ENCODE measurements at places on chromosomes 16 and 17. TPM values are rescaled to one million over a fixed set of nuclear protein-coding genes. Genes with fewer than 3 reads are reported as not detected.
A peak's percentile ranks its signal among the peaks of the same experiment; 100 is the strongest.

- no peak for DNase-seq
Observed at GRCh38 chr16:77679391-77679790, 42.9 kb upstream of the NUDT7 start.

The CDH1 gene
- 149 TPM for total RNA-seq

DNA sequence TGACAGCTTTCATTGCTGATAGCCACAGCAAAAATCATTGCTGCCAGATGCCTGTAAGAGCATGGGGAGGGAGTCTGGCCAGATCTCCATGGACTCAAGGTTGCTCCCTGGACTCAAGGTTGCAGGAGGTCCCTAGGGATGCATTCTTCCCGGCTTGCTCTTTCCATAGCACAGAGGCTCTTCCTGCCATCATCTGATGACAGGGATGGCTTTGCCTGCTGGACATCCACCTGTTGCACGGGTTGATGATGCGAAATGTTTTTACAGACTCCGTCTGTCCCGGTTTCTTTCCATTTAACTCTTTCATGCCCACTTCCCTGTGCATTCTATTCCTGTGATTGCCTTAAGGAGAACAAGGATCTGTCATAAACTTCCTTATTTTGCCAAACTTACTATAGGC is 115.6 kb upstream of the HSBP1 start:
- no peak for DNase-seq

DNA sequence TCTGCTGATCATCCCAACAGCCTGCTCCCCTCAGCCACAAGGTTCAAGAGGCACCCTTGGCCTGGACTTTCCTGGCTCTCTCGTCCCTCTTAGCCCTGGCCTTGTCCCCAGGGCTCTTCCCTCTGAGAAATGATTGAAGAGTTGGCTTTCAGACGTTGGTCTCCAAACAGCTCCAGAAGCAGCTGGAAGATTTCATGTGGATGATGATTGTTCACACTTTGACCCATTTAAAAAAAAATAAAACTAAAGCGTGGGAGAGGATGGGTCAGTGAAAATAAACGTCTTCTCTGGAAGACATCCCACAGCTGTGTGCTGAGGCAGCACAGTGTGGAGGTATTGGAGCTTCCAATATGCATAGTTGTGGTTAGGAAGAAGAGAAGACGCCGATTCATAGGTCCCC is 54.7 kb upstream of the CDH11 start:
- DNase-seq, result peak; percentile 93

DNA sequence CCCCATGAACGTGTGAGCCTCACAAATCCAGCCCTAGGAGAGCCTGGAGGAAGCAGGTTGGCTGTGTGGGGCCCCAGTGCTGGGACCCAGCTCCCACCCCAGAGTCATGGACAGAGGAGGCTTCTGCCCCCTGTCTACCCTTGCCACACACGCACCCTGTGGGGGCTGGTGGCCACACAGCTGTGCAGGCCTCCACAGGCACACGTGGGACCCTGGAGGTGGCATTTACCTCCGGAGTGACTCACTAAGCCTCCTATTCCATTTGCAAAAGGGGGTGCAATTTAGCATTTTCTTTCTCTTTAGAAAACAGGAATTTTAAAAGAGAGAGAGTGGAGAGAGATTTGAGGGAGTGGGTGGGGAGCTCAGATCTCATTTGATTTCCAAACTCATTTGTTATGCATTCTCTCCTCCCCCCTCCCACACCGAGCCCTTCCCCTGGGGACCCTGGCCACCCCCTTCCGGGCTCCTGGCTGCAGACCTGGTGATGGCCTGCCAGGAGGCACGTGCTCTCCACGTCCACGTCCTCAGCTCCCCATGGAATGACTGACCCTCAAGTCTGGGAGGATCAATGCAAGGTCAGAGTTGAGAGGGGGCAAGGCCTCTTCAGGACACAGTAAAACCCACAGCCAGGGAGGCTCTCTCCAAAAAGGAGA is 6.8 kb downstream of the PITPNM3 start:
- DNase-seq, result no peak

DNA sequence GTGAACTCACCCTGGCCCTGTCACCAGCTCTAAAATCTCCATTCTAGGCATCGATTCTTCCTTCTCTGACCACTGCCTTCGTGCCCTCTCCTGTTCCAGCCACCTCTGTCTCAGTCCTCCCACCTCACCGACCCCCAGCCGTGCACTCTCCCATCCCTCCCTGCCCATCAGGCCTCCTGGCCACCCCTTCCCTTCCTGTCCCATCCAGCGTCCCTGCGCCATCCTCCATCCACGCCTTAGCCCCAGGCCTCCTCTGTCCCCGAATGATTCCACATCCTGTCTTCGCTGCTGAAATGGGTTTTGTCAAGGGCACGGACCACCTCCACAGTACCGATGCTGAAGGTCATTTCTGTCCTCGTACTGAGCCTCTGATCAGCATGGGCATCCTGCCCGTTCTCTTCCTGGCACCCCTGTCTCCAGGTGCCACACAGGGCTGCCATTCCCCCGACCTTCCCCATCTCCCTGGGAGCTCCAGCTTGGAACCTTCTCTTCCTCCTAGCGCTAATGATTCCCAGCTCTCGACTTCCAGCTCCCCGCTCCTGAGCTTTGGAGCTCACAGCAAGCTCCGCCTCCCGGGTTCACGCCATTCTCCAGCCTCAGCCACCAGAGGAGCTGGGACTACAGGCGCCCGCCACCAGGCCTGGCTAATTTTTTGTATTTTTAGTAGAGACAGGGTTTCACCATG is 2.6 kb downstream of the TRIM65 start:
- DNase-seq, result no peak

The MMD gene
- 9.9 TPM for total RNA-seq

DNA sequence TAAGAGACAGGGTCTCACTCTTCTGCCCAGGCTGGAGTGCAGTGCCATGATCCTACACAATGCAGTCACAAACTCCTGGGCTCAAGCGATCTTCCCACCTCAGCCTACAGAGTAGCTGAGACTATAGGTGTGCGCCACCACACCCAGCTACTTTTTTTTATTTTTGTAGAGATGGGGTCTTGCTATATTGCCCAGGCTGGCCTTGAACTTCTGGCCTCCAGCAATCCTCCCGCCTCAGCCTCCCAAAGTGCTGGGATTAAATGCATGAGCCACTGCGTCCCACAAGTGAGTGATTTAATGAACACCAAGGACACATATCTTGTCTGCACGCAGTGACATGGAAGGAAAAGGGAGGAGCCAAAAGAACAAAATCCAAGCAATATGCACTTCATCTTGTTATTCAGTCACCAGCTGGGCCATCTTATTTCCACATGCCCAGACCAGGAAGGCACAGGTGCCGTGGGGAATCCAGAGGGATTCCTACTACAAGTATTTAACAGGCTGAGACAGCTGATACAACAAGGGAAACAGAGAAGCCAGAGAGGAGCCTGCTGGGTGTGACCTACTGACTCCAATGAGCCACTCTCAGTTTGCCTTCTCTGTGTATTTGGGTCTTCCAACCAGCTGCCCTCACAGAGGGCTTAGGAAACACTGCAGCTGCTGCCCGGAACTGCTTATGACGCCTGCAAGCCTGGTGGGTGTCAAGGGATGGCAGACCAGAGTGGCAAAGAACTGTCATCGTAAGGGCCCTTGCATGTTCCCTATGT is 17.0 kb downstream of the LSM12 start:
- no peak for DNase-seq

The ACADVL gene
- 689 TPM for total RNA-seq

All from kidney (tissue), 22 donors.